ENCODE measurements at places on chromosomes 7 and 10.

GRCh38 chr10:3784510-3785250 lies at the start of gene KLF6:
Gene KLF6, minus strand, starts transcription at chr10:3785209. Its CDS starts 195 bp downstream, at chr10:3785014.
- DNase-seq: no peak

GRCh38 chr10:28970231-28970630 lies 292.9 kb downstream of the BAMBI start:
- no peak for DNase-seq

- no peak for DNase-seq
These were observed 147.2 kb upstream of the KLF14 start for GRCh38 chr7:130881091-130881798.

GRCh38 chr7:113113912-113114311 lies 4.4 kb downstream of the SMIM30 start:
- no peak for DNase-seq

- DNase-seq: no peak
These were observed 35.1 kb upstream of the CXCL12 start for GRCh38 chr10:44419790-44420549.
